Activated CD8-positive, alpha-beta memory T cell treated with anti-CD3 and anti-CD28 coated beads for 48 hours (primary cell): ENCODE measurements at places on chromosomes 7 and 10.

DNA sequence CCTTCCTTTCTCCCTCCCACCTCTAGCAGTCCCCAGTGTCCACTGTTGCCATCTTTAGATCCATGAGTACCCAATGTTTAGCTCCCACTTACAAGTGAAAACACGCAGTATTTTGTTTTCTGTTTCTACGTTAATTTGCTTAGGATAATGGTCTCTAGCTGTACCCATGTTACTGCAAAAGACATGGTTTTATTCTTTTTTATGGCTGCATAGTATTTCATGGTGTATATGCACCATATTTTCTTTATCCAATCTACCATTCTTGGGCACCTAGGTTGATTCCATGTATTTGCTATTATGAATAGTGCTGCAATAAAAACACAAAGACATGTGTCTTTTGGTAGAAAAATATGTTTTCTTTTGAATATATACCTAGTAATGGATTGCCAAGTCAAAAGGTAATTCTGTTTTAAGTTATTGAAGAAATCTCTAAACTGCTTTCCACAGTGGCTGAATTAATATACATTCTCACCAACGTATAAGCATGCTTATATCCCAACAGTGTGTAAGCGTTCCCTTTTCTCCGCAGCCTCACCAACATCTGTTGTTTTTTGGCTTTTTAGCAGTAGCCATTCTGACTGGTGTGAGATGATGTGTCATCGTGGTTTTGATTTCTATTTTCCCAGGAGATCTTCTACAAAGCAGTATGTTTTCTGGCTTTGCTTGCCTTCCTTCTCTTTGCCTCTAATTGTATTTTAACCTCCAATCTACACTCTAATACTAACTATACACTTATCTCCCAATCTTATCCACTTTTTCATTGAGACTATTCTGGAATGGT, 179.5 kb upstream of the PHF14 start:
- no peak for DNase-seq

DNA sequence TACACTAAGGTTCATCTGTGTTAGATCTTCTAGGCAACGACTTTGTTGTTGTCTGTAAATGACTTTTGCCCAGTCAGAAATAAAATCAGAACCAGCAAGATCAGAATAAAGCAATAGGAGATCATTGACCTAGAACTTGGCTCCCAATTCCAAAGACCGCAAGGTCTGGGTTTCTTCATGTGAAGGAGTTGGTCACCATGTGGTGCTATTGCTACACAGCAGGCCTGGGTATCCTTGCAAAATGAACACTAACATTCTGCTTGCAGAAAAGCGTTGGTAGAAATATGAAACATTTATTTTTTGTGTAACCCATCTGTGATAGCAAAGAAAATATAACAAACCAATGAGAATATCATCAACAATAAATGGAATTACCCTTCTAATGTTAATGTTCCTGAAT, 831.0 kb downstream of the NXPH1 start:
- DNase-seq = no peak

GRCh38 chr10:17004801-17005380, 124.7 kb downstream of the CUBN start:
- DNase-seq = no peak

GRCh38 chr7:85130702-85131101, 56.2 kb downstream of the SEMA3D start:
- DNase-seq = no peak

DNA sequence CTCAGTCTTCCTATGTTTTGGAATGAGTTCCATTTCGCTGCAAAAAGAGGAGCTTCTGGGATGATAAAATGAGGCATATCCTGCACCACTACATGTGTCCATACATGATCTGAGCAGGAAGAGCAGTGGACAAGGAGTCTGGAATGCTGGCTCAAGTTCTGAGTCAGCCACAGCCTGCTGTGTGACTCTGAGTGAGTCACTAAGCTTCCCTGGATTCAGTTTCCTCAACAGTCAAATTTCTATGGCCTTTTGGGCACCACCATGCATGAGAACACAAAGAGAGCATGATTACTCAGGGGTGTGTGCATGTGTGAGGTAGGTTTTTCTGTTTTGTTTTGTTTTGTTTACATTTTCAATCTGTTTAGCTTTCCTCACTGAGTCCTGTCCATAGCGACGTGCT, 254.6 kb downstream of the ANKRD30A start:
- DNase-seq = no peak

- no peak for DNase-seq
Observed at GRCh38 chr10:44647877-44648542, 263.1 kb upstream of the CXCL12 start.

- DNase-seq = no peak
Observed at GRCh38 chr10:15747632-15748031, 27.9 kb upstream of the ITGA8 start.

- DNase-seq = no peak
Observed at GRCh38 chr10:22976534-22976933, 48.7 kb downstream of the ARMC3 start.

- DNase-seq = no peak
Observed at GRCh38 chr7:121537031-121537430, 140.9 kb upstream of the FAM3C start.

DNA sequence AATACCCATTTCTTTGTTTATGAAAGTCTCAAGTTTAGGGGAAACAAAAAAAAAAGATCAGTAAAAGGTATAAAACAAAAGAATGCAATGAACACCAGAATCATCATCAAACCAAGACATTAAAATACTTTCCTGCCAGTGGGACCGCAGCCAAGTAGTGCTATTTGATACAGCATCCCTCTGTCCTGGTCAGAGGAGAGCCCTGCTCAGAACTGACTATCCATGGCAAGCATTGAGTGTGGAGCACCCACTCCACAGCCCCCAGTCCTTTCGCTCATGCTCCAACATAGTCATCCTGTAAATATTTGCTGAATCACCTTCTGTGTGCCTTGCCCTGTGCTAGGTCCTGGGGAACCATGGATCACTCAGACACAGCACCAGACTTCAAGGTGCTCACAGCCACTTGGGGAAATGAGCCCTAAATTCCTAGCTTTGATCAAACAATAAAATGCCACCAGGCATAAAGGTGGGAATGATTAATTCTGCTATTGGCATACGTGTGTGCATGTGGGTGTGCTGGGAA, 213.6 kb upstream of the TBX20 start:
- DNase-seq = no peak

GRCh38 chr10:13765641-13766341, 179.0 kb downstream of the PRPF18 start:
- DNase-seq = no peak

GRCh38 chr10:97028126-97028831, 157.5 kb downstream of the SLIT1 start:
- DNase-seq = no peak

DNA sequence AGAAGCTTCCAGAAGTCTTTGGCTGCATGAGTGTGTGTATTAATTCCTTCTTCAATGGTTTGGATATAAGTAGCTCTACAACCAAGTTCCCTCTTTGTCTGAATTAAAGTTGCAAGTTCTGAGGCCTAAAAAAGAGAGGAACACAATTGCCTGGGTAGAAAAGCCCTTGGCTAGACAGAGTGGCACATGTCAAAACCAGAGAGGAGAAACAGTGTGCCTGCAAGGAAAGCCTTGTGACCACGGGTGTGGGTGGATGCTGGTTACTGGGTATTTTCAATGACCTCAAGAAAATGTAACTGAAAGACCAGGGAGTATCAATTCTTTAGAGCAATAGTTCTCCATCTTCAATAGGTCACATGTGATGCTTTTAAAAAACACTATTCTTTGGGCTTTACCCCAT, 148.3 kb downstream of the SVIL start:
- no peak for DNase-seq

GRCh38 chr7:33725111-33726025, 180.0 kb upstream of the BMPER start:
- no peak for DNase-seq

DNA sequence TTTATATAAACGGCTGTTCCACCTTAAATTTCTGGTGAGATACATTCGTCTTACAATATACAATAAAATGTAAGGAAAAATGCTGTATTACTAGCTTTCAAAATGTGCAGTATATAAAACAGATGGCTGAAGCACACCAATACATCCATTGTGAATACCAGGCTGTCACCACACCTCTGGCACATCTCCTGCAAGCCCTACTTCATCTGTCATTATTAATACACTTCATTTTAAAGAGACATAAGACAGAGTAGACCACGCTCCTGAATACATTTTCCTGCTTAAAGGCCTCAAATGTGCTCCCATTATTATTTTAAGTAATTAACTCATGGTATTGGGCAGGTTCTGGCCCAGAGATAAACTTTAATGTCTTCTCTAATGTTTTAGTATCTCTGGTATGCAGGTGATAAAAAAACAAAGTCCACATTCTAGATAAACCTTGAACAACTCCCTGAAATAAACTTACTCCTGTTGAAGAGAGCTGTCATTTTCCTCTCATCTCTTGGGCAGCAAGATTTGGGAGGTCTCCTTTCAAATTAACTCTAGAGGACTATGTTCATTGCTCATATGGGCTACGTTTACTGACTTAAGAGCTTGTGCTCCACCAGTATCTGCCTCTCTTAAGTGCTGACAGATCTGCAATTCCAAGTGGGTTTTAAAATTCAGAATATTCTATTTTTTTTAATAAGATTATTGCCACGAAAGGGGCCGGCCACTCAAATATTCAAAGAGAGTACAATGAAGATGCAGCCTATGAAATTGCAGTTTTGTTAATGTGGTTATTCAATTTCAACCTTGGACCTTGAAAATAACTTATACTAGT, 396.5 kb upstream of the SEMA3D start:
- DNase-seq = no peak

DNA sequence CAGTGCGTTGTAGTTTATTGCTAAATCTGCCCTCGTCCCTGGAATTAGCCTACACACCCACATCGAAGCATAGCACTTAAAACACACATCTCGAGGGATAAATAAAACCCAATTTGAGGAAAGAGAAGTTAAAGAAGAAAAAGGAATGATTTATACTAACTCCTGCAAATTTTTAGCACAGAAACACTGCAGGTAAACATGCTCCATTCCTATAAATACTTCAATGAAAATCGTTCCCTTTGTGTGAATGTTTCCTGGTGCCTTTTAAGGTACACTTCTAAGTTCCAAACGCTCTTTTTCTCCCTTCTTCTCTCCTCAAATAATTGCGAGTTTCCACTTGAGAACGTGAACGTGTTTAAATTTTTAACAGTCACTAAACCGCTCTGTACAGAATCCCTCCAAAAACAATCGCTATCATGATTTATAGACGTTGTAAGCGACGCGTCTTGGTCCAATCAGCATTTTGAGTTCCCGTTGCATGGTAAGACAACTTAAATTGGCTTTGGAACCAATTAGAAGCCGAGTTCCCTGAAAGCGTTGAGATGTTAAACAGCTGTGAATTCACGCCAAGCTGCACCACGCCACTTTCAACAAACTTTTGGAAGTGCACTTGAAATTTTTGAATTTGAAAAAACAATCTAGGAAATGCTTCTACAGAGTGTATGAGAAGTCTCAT, 12.5 kb upstream of the EBLN1 start:
- no peak for DNase-seq

GRCh38 chr7:157793973-157794745, 457.4 kb downstream of the DNAJB6 start:
- no peak for DNase-seq

- DNase-seq = no peak
Observed at GRCh38 chr10:104255311-104255981, 754 bp downstream of the GSTO1 start.

DNA sequence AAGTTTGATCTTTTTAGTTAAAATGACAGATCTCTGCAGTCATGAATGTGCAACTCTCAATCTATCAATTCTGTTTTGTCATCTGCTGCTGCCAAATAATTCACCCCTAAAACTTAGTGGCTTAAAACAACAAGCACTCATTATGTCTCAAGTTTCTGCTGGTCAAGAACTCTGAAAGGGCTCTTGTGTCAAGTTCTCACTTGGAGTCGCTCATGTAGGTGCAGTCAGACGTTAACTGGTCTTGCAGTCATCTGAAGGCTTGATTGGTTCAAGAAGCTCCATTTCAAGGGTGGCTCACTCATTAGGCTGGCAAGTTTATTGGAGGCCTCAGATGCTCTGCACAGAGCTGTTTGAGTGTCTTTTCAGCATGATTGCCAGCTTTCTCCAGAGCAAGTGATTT, 28.5 kb upstream of the LRRC72 start:
- no peak for DNase-seq

- DNase-seq = no peak
Observed at GRCh38 chr10:35456153-35456720, 119.9 kb downstream of the CCNY start.

DNA sequence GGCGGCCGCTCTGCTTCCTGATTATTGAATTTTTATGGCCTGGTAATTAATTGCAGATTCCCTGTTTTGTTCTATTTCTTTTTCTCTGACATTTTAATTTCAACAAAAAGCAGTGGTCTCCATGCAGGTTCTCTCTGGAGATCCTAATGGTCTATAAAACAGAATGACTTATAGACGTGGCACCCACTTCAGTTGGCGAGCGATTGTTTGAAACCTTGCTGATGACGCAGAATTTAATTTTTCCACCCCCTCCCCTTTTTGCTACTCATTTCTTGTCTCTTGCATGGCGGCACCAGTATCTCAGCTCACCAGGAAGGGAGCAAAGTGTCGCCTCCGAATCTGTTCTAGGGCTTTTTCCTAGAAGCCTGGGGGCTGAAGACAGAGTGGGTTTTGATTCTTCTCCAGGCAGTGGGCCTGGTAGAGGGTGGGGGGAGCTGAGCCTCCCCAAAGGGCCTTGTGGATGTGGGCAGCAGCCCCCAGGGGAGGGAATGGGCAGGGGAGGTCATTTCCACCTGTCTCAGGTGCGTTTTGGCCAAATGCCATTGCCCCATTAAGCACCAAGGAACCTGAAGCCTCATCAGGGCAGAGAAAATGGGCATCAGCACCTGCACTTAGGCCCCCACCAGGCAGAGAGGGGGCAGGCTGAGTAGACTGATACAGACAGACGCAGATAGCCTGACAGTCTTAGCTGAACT, 3.5 kb upstream of the COMTD1 start:
- DNase-seq = no peak

DNA sequence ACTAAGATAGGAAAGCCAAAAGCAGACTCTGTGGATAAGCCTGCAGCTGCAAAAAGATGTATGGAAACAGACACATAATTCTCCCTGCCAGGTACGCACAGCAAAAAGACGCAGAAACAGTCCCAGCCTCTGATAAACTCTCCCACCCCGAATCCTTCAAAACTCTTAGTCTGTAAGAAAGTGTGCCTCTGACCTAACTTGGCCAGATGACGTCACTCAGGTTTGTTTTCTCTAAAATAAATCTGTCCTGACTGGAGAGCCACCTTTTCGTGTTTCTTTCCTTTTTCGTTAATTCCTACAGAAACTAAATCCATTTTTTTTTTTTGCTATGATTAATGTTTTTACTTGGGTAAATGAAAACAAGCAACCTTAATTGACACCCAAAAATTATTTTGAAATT, 793.8 kb downstream of the SORCS1 start:
- DNase-seq = no peak

- DNase-seq = no peak
Observed at GRCh38 chr7:74379938-74380337, 73.8 kb upstream of the GTF2IRD1 start.

DNA sequence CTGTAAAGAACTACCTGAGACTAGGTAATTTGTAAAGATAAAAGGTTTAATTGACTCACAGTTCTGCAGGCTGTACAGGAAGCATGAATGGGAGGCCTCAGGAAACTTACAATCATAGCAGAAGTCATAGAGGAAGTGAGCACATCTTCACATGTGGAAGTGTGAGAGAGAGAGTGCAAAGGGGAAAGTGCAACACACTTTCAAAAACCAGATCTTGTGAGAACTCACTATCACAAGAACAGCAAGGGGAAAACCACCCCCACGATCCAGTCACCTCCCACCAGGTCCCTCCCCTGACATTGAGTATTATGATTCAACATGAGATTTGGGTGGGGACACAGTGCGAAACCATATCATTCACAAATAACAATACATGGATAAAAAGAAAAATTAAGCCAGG, 24.5 kb downstream of the AVL9 start:
- DNase-seq = no peak
